Stimulated activated CD8-positive, alpha-beta memory T cell treated with anti-CD3 and anti-CD28 coated beads, Interleukin-4, amount 100 ng/mL, for 1 hour (primary cell): ENCODE measurements at places on chromosomes 1 and 21.

DNA sequence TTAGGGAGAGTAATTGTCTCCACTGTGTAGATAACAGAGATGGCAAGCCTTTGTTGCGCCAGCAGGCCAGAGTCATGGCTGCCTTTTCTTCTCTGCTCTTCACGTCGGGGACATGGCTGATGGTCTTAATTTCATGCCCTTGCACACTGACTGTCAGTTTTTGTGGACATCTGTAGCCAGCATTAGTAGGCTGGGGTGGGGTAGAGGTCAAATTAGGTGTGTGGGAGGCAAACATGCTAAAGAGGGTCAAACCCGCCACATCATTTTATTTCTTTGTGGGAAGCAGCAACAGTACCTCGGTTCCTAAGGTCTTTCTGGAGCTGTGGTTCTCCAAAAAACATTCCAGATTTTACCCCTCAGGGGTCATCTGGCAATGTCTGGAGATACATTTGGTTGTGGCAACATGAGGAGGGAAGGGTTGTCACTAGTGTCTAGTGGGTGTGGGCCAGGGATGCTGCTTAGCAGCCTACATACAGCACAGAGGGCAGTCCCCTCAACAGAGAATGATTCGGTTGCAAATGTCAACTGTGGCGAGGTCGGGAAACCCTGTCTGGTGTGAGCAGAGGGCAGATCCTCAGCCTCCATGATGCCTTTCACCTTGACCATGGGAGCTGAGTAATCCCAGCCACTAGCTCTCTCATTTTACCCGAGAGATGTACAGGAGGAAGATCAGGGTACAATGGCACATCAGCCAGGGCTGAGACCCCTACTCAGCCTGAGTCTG lies 14.7 kb downstream of the RUNX1 start:
- no peak for DNase-seq

- no peak for DNase-seq
These were observed 125.4 kb upstream of the USP25 start for GRCh38 chr21:15604413-15604812.

- no peak for DNase-seq
These were observed 8.1 kb upstream of the SDHB start for GRCh38 chr1:17061892-17062291.

DNA sequence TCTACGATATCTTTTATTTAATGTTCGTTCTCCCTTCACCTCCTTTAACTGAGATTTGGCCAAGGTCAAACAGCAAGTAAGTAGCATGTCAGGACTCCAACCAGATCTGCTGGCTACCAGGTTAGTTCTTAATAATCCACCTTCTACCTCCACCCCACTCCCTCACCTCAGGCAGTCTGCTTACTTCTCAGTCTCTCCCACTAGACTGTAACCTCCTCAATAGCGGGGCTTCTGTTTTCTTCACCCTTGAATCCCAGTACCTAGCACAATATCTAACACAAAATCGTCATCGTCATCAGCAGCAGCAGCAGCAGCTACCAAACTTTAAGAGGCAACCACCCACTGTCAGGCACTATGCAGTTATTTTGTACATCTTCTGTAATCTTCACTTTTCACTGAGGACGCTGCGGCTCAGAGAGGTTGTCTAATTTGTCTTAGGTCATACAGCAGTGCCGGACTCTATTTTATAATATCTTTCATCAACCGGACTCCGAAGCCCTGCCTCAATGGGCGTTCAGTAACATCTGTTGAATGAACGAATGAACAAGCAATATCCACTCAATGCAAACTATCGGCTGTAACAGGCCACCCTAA lies 859 bp upstream of the MAGI3 start:
- DNase-seq, result no peak
